ENCODE measurements at places on chromosomes 11 and 22.

GRCh38 chr11:84922836-84923235 lies 704.3 kb downstream of the DLG2 start:
- DNase-seq: no peak

GRCh38 chr22:20243537-20244249 lies 24.4 kb downstream of the RTN4R start:
- DNase-seq: peak; percentile 56

DNA sequence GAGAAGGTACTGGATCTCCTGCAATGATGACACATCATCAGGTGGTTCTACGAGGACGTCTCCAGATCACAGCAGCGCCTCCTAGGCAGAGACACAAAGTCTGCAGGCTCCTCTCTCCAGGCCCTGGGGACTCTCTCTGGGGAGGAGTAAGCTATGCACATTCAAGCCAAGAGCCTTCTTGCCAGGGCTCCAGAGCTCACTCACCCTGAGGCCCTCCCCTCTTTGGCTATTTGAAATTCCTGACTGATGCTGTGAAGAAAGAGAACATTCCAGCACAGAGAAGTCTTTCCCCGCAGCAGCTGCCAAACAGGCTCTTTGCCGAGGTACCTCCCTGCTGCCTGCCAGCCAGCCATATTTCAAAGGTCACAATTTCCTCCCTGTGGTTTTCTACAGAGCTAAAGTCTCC lies 204.9 kb downstream of the CSNK2A3 start:
- peak; percentile 86 for DNase-seq

GRCh38 chr11:36818410-36818809 lies 220.4 kb upstream of the RAG2 start:
- DNase-seq: no peak

- DNase-seq: no peak
Measured at GRCh38 chr11:2886191-2886894, 768 bp upstream of the CDKN1C start.

- DNase-seq: no peak
Measured at GRCh38 chr11:74849525-74850391, 99.1 kb downstream of the XRRA1 start.

- DNase-seq: peak; percentile 62
Measured at GRCh38 chr11:6298605-6299004, 21.7 kb downstream of the CAVIN3 start.

DNA sequence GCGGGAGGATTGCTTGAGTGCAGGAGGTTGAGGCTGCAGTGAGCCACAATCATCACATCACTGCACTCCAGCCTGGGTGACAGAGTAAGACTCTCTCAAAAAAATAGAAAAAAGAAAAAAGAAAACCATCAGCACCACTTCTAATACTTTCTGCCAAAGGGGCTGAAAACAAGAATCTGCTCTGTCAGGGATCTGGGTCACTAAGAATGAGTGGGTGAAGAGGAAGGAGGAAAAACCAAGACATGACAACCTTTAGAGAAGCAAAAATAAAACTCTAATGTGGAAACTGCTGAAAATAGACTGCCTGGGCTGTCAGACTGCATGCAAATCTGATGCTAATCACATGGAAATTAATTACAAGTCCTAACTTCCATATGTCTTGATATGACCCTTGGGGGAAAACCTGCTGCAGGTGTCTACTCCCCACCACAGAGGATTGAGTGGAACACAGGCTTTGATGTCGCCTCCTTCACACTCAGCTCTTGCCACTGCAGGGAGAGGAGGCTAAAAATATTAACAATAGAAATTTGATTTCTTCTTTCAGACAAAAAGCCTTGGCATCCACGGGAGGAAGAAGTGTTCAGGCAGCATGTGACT lies 62.5 kb upstream of the CRTAM start:
- DNase-seq: no peak

DNA sequence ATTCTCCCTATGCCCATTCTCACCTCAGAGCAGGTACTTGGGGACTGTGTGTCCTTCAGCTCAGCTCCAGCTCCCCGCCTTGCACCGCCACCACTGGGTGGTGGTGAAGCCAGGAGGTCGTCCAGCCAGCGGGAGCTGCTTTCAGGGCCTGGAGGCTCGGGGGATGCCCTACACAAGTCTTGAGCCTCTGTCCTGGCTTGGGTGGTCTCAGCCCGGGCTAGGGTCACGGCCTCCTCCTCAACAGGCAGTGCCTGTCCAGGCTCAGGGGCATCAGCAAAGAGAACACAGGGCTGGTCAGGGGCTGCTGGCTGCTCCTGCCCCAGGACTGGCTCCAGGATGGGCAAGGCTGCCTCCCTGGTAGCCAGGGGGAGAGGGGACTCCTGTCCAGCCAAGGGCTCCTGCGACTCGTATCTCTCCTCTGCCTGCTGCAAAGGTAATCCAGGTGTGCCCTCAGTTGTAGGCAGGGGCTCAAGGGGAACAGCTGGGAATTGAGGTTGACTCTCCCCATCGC lies 12.2 kb downstream of the TNKS1BP1 start:
- no peak for DNase-seq

DNA sequence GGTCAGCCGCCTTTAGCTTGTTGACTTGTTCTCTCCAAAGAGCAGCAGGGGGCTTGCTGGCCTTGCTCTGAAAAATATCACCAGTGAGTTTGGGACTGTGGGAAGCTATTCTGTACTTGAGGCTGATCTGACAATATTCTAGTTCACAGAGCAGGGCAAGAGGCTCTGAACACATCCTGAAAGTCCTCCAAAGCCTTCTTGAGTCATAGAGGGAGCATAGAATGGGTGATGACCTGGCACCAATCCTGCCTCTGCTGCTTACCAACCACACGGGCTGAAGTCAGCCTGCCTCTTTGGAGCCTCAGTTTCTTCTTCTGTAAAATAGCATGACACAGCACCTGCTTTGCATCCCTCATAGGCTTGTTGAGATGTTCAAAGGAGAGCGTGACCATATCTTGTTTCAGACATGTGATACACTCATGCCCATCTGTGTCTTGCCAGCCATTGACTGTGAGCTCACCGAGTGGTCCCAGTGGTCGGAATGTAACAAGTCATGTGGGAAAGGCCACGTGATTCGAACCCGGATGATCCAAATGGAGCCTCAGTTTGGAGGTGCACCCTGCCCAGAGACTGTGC lies 96.6 kb downstream of the RRAS2 start:
- no peak for DNase-seq

DNA sequence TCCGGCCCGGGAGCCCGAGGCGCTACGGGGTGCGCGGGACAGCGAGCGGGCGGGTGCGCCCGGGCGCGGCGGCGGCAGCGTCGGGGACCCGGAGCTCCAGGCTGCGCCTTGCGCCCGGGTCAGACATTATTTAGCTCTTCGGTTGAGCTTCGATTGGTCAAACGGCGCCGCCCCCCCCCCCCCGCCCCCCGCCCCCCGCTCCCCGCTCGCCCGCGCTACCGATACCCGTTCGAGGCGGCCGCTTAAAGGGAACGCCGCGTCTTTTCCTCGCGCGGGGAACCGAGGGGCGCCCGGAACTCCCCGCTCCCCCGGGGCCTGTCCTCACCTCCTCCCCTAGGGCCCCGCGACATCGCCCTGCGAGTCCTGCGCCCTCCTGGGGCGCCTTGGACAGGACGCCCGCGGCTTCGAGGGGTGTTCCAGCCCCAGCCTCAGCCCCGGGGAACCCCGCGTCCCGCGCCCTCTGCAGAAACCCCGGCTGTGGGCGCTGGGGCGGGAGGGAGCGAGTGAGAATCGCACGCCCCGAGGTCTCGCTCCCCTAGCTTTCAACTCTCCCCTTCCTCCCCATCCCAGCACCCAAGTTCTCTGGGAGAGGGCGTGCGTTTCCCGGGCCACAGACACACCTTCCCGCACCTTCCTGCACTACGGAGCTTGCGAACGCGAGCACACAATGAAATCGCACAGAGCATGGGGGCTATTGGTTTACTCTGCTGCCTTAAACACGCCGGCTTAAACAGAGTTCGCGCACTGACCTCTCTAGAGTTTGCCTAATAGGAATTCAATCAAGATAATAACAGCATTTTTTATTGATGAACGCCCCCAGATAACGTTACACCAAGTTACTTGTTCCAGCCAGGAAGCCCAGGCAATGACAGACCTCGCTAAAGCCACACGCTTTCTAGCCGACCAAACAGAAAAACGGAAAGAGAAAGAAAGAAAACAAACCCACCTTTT lies at the start of gene BDNF:
Gene BDNF, minus strand, starts transcription at position 105 of the 951 bp plus-strand sequence. CDS start 41,891 bp downstream, outside the sequence.
- DNase-seq: peak; percentile 30

DNA sequence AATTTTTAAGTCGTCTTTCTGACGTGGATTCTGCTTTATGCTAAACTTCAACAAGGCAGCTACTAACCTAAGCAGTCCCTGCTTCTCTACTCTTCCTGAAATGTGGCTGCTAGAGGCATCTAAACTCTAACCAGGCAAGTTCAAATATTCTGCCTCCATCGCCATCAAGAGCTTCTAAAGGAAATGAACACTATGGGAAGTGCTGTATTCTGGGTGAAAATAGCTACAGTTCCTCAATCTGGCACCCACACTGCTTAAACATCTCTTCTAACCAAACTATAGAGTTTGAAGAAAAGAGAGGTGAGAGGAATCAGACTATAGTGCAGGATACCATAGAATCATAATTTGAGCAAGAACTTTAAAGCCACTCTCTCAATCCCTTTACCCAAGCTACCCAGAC lies 6.3 kb downstream of the NRIP3 start:
- no peak for DNase-seq

GRCh38 chr11:110374921-110375320 lies 54.8 kb upstream of the FDX1 start:
- DNase-seq: no peak

DNA sequence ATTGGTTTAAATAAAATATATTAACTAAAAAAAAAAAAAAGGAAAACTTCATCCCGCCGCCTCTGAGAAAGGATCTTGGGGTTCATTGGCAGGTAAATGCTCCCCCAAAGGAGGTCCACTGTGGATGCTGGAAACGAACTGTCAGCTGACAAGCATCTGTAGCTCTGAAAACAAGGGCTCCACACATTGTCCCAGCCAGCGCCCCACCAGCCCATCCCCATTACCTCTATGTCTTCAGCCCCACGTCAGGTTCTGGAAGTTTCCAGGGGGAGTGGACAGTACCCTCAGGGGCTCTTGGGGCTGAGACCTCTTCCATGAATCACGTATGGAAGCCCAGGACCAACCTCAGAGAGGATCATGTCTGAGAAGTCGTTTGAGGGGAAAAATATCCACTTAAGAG lies 66.4 kb upstream of the WNT7B start:
- no peak for DNase-seq

- DNase-seq: peak; percentile 48
Measured at GRCh38 chr11:26696330-26696729, 25.5 kb downstream of the SLC5A12 start.

DNA sequence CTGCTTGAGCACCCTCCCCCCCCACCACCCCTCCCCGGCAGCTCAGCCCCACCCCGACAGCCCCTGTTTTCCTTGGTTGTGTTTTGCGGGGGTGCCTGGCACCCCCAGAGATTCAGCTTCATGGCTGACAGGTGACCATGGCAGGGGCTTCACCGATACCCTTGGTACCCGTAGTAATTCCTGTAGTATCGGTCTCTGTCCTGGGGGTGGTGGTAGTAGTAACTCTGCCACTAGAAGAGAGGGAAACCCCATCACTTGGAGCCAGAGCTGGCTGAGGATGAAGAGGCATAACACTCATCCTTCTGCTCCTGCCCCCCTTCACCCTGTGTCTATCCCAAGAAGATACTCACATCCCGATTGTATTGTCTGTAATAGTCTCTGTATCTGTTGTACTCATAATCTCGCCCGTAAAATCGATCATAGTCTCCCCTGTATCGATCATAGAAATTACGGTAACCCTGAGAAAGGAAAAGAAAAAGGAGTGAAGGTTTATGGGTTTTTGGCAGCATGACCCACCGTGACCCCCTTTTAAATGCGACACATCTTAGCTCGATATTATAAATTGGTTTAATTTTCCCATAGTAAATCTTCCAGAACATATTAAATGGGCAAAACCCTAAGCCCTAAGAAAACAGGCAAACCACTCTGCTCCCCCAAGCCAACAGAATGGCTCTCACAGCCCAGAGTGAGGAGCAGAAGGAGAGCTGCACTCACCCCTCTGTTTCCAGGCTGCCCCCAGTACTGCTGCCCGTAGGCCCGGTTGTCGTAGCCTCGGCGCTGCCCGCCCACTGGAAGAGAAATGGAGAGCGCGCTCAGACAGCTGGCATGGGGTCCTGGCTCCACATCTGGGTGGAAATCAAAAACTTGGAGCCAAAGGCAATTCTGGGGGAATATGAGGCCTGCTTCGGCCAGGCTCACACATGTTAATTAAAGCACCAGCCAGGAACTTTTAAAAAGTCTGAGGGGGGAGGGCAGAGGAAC lies 8.0 kb downstream of the GNG3 start:
- DNase-seq: no peak

DNA sequence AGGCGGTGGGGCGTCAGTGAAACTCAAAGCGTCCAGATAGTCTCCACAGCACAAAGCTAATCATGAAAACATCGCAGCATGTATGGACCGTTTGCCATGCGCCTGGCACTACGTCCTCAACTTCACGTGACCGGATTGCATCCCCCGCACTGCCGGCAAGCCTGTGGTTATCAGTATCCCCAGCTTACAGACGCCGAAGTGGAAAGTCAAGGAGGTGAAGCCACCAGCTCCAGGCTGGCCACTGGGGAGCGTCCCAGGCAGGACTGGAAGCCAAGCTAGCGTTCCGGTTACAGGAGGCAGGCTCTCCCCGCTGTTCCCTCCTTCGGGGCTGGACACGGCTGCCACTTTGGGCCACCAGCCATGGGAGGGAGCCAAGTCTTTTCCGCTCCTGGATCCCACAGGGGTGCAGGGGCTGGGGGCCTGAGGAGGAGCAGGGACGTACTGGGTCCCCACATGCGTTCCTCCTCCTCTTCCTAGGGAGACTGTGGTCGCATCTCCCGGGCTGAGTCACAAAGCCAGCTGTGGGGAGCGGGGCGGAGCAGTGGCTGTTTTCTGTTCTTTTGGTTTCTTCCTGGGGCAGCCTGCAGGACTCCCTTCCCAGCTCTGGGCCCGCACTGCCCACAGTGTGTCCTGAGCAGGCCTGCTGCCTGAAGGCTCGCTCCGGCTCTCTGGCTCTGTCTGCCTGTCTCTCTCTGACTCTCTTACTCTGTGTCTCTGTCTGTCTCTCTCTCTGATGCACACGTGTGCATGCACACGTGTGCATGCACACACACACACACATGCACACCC lies 4.3 kb upstream of the OSBPL5 start:
- no peak for DNase-seq

GRCh38 chr11:34775417-34775888 lies 140.7 kb downstream of the APIP start:
- no peak for DNase-seq

- peak; percentile 58 for DNase-seq
Measured at GRCh38 chr22:31055635-31056159, 25.4 kb upstream of the SMTN start.

DNA sequence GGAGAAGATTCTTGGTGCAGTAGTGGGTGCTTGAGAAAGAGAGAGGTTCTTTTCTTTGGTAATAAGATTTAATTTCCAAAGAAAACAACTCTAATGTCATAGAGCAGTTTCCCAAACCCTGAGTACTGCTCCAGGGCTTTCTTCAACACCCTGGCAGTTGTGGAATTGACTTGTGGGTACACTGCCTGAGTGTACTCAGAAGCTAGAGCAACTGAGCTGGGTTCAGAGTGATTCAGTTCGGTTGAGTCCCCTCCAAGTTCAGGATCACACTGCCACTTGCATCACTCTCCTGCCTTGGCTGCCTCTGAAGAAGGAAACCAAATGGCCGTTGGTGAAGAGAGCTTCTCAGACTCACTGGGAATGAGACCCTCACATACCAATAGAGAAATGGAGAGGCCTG lies 5.3 kb downstream of the DMC1 start:
- no peak for DNase-seq

GRCh38 chr11:120601536-120601935 lies 90.0 kb downstream of the GRIK4 start:
- DNase-seq: no peak

- DNase-seq: peak; percentile 79
Measured at GRCh38 chr11:121460941-121461514, 8.3 kb upstream of the SORL1-AS1 start.
